ENCODE measurements at places on chromosomes 6 and 20. TPM values are rescaled to one million over a fixed set of nuclear protein-coding genes. Genes with fewer than 3 reads are reported as not detected.

- no peak for DNase-seq
- H3K4me3 ChIP-seq = no peak overlapping the region
- H3K27me3 ChIP-seq = no peaks in the 10 kb centered on the region
- no peak overlapping the region for H3K27ac ChIP-seq
- no peaks in the 10 kb centered on the region for H3K4me1 ChIP-seq
These were observed 115.7 kb downstream of the MBOAT1 start for GRCh38 chr6:20096536-20096935.

GRCh38 chr6:90219209-90219985 lies 77.2 kb downstream of the BACH2 start:
- peak; percentile 90 for DNase-seq
- peak overlapping the region; percentile 11 for H3K4me3 ChIP-seq
- peaks cover 19% of the 10 kb centered on the region for H3K4me1 ChIP-seq
- no peaks in the 10 kb centered on the region for H3K27me3 ChIP-seq
- H3K27ac ChIP-seq = peak overlapping the region; percentile 12
- H3K36me3 ChIP-seq = no peaks in the 10 kb centered on the region

DNA sequence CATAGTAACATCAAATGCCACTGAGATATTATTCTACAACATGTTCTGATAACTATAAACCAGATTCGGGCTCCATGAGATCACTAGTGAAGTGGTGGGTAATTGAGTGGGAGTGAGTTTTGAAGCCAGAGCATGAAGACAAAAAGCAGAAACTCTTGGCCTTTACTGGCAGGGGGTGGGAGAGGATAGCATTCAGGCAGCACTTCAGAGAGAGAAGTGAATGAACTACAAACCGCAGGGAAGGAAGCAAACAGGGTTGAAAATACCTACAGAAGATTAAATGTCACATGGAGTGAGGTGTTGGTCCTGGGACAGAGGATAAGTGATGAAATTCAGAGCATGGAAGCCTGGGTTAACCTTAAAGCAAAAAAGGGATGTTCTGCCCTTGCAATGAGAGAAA lies 250.0 kb downstream of the EPM2A start:
- no peaks in the 10 kb centered on the region for H3K36me3 ChIP-seq
- no peaks in the 10 kb centered on the region for H3K27me3 ChIP-seq
- DNase-seq = no peak
- no peaks in the 10 kb centered on the region for H3K4me1 ChIP-seq
- no peak overlapping the region for H3K27ac ChIP-seq

- no peak overlapping the region for H3K4me3 ChIP-seq
- peak; percentile 81 for DNase-seq
- peaks cover 17% of the 10 kb centered on the region for H3K4me1 ChIP-seq
- H3K27ac ChIP-seq = no peak overlapping the region
- no peaks in the 10 kb centered on the region for H3K27me3 ChIP-seq
- no peaks in the 10 kb centered on the region for H3K36me3 ChIP-seq
These were observed 74.4 kb downstream of the ARHGAP18 start for GRCh38 chr6:129635396-129636130.

DNA sequence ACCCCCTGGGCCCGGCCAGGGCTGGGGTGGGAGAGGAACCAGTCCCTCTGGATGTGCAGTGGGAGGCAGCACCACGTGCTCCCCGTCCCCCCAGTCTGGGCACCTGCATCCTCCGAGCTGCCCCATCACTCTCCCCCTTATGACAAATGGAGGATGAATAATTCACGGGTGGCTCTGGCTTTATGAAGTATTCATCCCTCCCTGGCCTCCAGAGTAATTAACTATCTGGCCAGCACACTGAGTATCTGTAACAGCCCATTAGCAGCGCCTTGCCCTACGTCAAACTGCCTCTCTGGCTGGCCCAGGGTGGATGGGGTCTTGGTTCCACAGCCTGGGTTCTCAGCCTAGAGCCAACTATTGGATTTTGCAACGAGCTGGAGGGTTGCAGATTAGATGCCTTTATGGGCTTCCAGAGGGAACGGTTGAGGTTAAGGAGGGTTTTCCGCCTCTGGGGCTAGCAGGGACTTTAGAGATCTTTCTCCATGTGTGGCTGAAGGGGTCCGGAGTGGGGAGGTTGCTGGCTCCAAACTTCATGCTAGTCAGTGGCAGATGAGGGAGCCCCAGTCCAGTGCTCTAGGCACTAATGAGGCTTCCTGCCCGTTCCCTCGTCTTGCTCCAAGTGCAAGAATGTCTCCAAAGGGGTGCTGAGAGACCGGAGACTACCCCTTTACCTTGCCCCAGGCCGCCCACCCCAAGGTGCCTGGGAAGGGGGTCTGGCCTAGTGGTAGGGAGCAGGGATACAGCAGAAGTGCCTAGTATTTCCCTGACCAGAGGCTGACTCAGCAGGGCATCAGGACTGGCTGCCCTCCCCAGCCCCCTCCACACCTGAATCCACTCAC lies 53.5 kb upstream of the MLN start:
- H3K36me3 ChIP-seq = no peaks in the 10 kb centered on the region
- no peak for DNase-seq
- H3K27ac ChIP-seq = no peak overlapping the region
- no peak overlapping the region for H3K4me3 ChIP-seq

DNA sequence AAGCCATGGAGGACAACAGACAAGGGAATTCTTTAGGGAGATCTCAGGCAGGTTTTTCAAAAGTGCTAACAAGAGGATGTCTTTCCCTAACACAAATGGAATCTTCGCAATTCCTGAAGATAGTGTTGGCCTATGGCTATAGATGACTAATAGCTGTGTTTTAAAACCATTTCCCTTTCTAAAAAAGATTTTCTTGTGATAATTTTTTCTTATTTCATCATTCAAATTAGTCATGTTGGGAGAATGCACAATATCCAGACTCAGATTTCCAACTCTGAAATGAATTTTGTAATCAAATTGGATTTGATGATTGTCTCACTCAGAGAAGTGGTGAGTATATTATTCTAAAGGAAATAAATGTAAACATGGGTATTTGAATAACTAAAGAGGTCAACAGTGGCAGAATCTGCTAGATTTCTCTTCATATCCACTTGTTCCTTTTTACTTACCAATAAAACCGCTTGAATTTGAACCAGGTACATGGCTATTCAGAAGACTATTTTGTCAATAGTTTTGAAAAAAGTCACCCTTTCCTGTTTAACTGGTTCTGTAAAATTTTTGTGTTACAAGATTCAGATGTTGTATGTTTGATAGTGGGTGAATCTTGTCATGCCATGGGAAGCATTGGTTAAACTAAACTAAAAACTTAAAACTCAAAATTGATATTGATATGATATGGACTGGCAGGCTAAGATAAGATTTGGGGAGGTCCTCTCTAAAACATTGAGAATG lies 1223.7 kb upstream of the EYS start:
- H3K27me3 ChIP-seq = no peaks in the 10 kb centered on the region
- no peak overlapping the region for H3K4me3 ChIP-seq
- DNase-seq = peak; percentile 12
- H3K36me3 ChIP-seq = no peaks in the 10 kb centered on the region
- no peaks in the 10 kb centered on the region for H3K4me1 ChIP-seq
- no peak overlapping the region for H3K27ac ChIP-seq

DNA sequence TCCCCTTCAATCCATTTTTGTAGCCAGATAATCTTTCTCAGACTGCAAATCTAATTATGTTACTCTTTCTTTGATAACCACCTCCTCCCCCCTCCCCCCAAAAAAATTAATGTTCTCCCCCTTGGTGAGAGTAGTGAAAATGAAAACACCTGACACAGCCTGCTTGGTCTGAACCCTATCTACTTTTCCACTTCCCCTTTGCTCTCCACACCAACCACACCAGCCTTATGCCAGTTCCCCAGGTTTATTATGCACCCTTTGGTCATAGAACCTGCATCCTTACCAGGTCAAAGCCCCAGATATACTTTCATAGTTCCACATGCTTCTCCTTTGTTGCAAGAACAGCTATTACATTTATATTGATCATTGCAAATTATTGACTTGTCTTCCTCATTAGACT lies 19.4 kb downstream of the PFDN4 start:
- H3K27ac ChIP-seq = no peak overlapping the region
- H3K4me1 ChIP-seq = peaks cover 4% of the 10 kb centered on the region
- no peaks in the 10 kb centered on the region for H3K36me3 ChIP-seq
- no peak for DNase-seq

- peak overlapping the region; percentile 95 for H3K27ac ChIP-seq
- H3K4me1 ChIP-seq = peaks cover 22% of the 10 kb centered on the region
- H3K4me3 ChIP-seq = peak overlapping the region; percentile 49
- no peaks in the 10 kb centered on the region for H3K36me3 ChIP-seq
- H3K27me3 ChIP-seq = no peaks in the 10 kb centered on the region
These were observed 760 bp downstream of the C6orf132 start for GRCh38 chr6:42141603-42142117.

- no peak overlapping the region for H3K27ac ChIP-seq
- H3K27me3 ChIP-seq = no peaks in the 10 kb centered on the region
- DNase-seq = no peak
- no peaks in the 10 kb centered on the region for H3K36me3 ChIP-seq
These were observed 145.1 kb upstream of the FKBP1C start for GRCh38 chr6:63066055-63066704.

DNA sequence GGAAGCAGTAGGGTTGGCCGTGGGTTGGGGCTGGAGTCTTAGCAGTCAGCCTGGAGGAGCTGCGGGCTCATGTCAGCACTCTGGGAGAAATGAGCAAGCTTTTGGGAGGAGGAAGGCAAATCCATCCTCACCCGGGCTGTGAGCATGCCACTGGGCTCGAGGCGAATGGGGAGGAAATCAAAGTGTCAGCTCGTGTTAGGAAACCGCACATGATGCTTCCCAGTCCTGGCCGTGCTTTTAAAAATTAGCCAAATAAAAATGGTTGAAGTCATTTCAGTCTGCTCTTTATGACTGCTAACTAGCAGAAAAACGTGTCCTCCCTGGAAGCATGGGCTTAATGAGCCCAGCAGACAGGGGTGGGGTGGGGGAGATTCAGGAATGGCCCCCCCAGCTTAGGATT lies 98.1 kb downstream of the NFATC2 start:
- H3K4me1 ChIP-seq = peaks cover 10% of the 10 kb centered on the region
- H3K36me3 ChIP-seq = no peaks in the 10 kb centered on the region
- no peak overlapping the region for H3K4me3 ChIP-seq
- DNase-seq = no peak
- no peaks in the 10 kb centered on the region for H3K27me3 ChIP-seq
- H3K27ac ChIP-seq = no peak overlapping the region

- no peak overlapping the region for H3K4me3 ChIP-seq
- H3K4me1 ChIP-seq = no peaks in the 10 kb centered on the region
- no peaks in the 10 kb centered on the region for H3K27me3 ChIP-seq
These were observed 333.9 kb downstream of the TFAP2B start for GRCh38 chr6:51152594-51152993.

- H3K27me3 ChIP-seq = no peaks in the 10 kb centered on the region
- H3K27ac ChIP-seq = no peak overlapping the region
- H3K4me1 ChIP-seq = no peaks in the 10 kb centered on the region
- no peak overlapping the region for H3K4me3 ChIP-seq
These were observed 844.5 kb upstream of the DEFB115 start for GRCh38 chr20:30412972-30413371.

GRCh38 chr6:18823782-18824386 lies 436.7 kb downstream of the RNF144B start:
- H3K4me3 ChIP-seq = no peak overlapping the region
- no peaks in the 10 kb centered on the region for H3K4me1 ChIP-seq
- H3K27me3 ChIP-seq = no peaks in the 10 kb centered on the region
- peak; percentile 1 for DNase-seq

- H3K27ac ChIP-seq = no peak within 1 kb of the TSS
- H3K36me3 ChIP-seq = no peaks in the 10 kb centered on the region
- peaks cover 56% of the 10 kb centered on the region for H3K27me3 ChIP-seq
- H3K4me3 ChIP-seq = peak within 1 kb of the TSS; percentile 49
These were observed at the start of gene SLCO4A1 for GRCh38 chr20:62642051-62642665. Gene SLCO4A1, plus strand, starts transcription at chr20:62642503. Its CDS starts 13,952 bp downstream, at chr20:62656455.

GRCh38 chr6:89689732-89690131 lies 51.2 kb upstream of the LYRM2 start:
- H3K4me1 ChIP-seq = no peaks in the 10 kb centered on the region
- H3K27me3 ChIP-seq = no peaks in the 10 kb centered on the region
- H3K36me3 ChIP-seq = peaks cover 54% of the 10 kb centered on the region
- no peak overlapping the region for H3K27ac ChIP-seq
- H3K4me3 ChIP-seq = no peak overlapping the region
- DNase-seq = no peak

DNA sequence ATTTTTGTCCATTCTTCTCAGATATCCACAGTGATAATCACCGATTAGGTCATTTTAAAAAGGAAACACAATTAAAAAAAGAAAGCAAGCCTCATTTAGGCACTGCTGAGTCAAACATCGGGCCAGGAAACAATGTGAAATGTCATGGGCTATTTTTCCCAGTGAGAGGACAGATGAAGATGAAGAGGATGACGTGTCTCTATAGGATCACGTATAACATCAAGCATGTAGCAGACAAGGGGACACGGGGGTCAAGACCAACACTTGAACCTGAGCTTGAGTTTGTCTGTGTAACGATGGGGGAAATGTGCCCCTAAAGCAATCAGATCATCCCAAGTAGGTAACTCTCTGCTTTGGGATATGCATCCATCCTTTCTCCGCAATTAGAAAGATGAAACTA lies 553.2 kb downstream of the CD83 start:
- H3K4me1 ChIP-seq = peaks cover 17% of the 10 kb centered on the region
- DNase-seq = no peak
- no peak overlapping the region for H3K27ac ChIP-seq
- H3K4me3 ChIP-seq = no peak overlapping the region

- peaks cover 76% of the 10 kb centered on the region for H3K27me3 ChIP-seq
- no peak for DNase-seq
- no peak within 1 kb of the TSS for H3K27ac ChIP-seq
These were observed at the start of gene HSPA12B for GRCh38 chr20:3732327-3733118. Gene HSPA12B, plus strand, starts transcription at chr20:3732685. Its CDS starts 5,990 bp downstream, at chr20:3738675.

DNA sequence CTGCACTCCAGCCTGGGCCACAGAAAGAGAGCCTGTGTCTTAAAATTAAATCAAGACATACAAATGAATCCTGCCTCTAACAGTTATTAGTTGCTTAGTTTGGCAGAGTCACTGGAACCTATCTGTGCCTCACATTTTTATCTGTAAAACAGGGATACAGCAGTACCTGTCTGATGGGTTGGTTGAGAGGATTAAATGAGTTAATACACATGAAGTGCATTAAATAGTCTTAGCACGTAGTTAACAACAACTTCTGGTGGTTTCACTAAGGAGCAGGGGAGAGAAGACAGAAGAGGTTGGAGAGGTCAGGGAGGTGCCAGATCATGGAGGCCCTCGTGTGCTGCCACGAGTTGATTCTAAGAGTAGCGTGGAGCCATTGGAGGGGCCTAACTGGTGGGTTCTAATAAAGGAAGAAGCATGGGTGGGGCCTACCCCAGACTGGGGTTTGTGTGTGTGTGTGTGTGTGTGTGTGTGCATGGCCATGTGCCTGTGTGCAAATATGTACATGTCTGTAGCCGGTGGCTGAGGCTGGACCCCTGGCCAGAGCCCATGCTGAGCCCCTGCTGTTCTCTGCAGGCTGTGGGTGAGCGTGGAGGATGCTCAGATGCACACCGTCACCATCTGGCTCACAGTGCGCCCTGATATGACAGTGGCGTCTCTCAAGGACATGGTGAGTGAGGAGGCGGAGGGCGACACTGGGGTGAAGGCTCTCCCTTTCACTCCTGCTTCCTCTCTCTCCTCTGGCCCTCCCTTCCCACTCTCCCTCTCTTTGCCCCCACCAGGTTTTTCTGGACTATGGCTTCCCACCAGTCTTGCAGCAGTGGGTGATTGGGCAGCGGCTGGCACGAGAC lies 9.1 kb downstream of the RBCK1 start:
- H3K27me3 ChIP-seq = no peaks in the 10 kb centered on the region
- peaks cover 40% of the 10 kb centered on the region for H3K36me3 ChIP-seq
- H3K27ac ChIP-seq = no peak overlapping the region
- no peak overlapping the region for H3K4me3 ChIP-seq

The PNLDC1 gene
- total RNA-seq = not detected

The MACROD2 gene
- not detected for total RNA-seq

The KCNK15 gene
- total RNA-seq = not detected

The C4A gene
- 0.83 TPM for total RNA-seq

The CDSN gene
- not detected for total RNA-seq

The FGD2 gene
- not detected for total RNA-seq

The WFDC5 gene
- total RNA-seq = not detected

The ABHD16B gene
- total RNA-seq = not detected

The SMIM8 gene
- total RNA-seq = 5.3 TPM

The SLC24A3 gene
- total RNA-seq = not detected
